ENCODE measurements at places on chromosomes 4 and X. TPM values are rescaled to one million over a fixed set of nuclear protein-coding genes. Genes with fewer than 3 reads are reported as not detected.

The RNF150 gene
- total RNA-seq = 7.0 TPM

- H3K4me1 ChIP-seq = no peaks in the 10 kb centered on the region
- peaks cover 49% of the 10 kb centered on the region for H3K36me3 ChIP-seq
- H3K27me3 ChIP-seq = no peaks in the 10 kb centered on the region
- H3K27ac ChIP-seq = no peak overlapping the region
- DNase-seq = no peak
These were observed 59.3 kb downstream of the DHRSX start for GRCh38 chrX:2441466-2441865.

DNA sequence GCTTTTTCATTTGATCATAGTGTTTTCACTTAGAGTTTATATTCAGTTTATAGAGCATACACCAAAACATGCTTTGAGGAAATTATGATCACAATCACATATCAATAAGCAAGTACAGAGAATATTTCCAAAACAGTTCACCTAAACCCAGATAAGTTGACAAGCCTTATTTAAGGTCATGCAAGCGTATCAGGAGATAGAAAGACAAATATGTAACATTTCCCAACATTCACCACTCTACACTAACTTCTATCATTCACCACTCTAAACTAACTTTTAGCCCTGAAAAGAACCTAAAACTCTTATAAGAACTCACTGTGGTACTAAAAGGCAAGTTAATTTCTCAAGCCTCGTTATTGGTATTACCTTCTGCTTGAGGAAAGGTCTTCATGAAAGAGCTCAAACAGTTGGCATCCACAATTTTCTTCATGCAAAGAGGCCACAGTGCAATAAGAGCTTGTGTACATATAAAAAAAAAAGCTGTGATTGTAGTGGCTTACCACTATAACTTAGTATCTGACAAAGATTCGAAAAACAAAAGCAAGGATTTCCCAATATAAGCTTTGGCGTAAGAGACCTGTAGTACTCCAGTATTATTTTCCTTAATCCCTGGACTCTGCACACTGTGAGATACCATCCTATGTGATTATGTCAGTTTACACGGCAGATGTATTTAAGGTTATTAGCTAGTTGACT, 903.3 kb downstream of the STIM2 start:
- H3K36me3 ChIP-seq = no peaks in the 10 kb centered on the region
- H3K27ac ChIP-seq = no peak overlapping the region
- no peak for DNase-seq
- H3K27me3 ChIP-seq = no peaks in the 10 kb centered on the region
- H3K4me3 ChIP-seq = no peak overlapping the region
- no peaks in the 10 kb centered on the region for H3K4me1 ChIP-seq

- no peak for DNase-seq
- H3K36me3 ChIP-seq = no peaks in the 10 kb centered on the region
These were observed 19.8 kb downstream of the CPE start for GRCh38 chr4:165398570-165398969.

- H3K4me1 ChIP-seq = peaks cover 15% of the 10 kb centered on the region
- H3K36me3 ChIP-seq = no peaks in the 10 kb centered on the region
- DNase-seq = no peak
- no peak overlapping the region for H3K4me3 ChIP-seq
- peaks cover 29% of the 10 kb centered on the region for H3K27me3 ChIP-seq
These were observed 5.5 kb upstream of the HSPA4L start for GRCh38 chr4:127776620-127777019.

DNA sequence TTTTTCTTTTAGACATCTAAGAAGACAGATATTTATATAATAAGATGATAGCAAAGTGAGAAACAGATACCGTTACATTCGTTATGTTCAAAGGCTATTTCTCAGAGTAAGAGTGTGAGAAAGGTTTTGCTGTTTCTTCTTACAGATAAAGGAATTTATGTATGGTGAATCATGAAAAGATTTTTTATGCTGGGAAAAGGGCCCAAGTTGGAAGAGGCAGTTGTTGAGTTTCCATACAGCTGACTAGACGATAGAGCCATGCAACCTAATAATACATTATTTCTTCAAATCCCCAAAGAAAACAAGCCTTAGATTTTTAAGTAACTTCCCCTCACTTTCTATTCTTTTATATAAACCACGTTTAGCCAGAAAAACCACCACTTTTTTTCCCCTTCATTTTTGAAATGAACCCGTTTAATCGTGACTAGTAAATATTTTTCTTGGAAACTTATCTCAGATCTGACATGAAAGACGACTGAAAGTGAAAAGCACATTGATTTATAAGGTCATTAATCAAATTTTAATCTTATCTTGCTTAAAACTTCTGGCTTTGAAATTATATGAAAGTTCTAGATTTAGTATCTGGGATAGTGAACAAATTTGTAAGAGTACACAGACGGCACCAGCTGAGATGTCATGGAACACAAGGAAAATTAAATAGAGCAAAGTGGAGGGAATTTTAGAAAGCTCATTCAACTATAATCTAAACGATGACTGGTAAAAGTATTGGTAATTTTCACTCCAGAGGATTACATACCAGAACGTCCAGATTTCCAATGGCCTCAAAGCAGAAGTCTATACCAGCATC, 10.9 kb downstream of the ADH6 start:
- H3K4me1 ChIP-seq = peaks cover 35% of the 10 kb centered on the region
- no peak overlapping the region for H3K27ac ChIP-seq
- no peak for DNase-seq
- H3K27me3 ChIP-seq = no peaks in the 10 kb centered on the region

GRCh38 chrX:76850851-76851250, 423.3 kb downstream of the MAGEE1 start:
- H3K4me3 ChIP-seq = no peak overlapping the region
- DNase-seq = peak; percentile 9
- no peaks in the 10 kb centered on the region for H3K4me1 ChIP-seq
- no peaks in the 10 kb centered on the region for H3K27me3 ChIP-seq

GRCh38 chrX:13716905-13717304, 17.5 kb downstream of the TRAPPC2 start:
- H3K4me3 ChIP-seq = no peak overlapping the region
- DNase-seq = no peak
- no peaks in the 10 kb centered on the region for H3K4me1 ChIP-seq
- H3K27me3 ChIP-seq = no peaks in the 10 kb centered on the region
- no peak overlapping the region for H3K27ac ChIP-seq
